ENCODE measurements at places on chromosomes 2 and 18.

DNA sequence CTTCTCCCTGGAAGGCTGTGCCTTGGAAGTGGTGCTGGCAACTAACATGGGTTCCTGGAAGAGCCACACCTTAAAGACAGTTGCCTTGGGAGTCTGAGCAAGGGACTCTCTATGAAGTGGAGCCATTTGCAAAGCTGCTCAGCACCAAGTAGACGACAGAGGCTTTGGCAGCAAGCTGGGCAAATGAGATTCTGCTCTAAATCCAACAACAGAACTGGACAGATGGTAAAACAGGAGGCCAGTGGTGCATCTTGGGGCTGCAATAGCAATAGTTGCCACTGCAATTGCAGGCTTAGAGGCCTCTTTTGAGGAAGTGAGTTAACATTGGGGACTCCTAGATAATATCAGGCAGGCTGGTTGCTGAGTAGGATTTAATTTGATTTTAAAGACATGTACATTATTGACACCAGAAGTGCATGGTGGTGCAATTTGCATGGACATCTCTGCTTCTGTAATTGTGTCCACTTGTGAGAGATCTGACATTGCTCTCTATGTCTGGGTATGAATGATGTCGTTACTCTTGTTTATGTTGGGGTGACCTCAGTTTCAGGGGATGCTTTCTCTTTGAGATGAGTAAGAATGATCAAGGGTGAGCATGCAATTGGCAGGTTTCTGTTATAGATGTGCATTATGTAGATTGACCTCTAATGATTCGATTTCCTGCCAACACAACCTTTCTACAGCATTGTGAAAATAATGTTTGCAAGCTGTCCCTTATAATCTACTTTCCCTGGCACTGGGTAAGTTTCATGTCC is 568.3 kb upstream of the MEX3C start:
- DNase-seq = no peak

DNA sequence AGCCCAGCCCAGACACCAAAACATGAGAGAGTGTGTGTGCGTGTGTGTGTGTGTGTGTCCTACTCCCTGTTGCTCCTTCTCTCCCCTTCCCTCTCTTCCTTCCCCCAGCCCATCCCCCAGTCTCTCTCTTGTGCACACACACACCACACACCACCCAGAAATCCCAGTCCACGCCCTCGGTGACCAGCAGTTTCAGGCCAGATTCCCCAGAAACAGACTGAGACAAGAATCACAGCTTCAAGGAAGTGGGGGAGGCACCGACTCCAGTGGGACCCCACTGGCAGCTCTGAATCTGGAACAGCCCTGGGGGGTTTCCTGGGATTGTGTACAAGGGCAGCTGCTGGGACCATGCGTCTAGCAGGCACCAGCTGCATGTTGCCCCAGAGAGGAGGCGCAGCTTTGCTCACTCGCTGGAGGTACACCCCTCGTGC is 113.5 kb downstream of the NDUFA10 start:
- no peak for DNase-seq

DNA sequence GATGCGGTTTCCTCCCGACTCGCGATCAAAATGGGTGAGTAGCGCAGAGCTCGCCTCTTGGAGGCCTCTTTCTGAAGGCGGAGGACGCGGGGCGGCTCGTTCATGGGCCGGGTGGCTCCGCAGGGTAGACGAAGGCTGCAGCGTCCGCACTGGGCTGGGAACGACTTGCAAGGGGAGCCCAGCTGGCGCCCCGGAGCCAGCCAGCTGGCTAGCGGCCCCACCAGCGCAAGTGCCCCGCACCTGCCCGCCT is 328 bp upstream of the PASK start:
- DNase-seq = no peak

GRCh38 chr2:171688129-171688465 is 828 bp downstream of the DYNC1I2 start:
- no peak for DNase-seq

GRCh38 chr2:215431290-215431689 is 4.6 kb downstream of the FN1 start:
- DNase-seq = no peak

DNA sequence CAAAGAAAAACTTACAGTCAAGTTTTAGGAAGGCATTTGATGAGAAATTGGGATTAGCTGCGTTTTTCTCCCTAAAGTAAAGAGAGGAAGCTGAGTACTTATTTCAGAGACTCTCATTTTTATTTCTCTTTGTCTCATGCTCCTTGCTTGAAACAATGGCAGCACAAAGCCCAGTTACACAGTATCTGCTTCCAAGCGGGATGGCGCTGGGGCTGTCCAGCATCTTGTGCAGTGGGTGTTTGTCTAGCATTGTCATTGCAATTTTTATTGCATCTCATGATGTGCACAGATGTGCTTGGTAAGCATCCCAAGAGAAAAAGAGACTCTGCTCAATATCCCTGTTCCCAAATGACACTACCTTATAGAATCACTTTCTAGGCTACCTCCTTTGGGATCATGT is 102.8 kb upstream of the ZNF521 start:
- DNase-seq = no peak

GRCh38 chr18:52341608-52342381 is 1.8 kb downstream of the DCC start:
- DNase-seq = no peak

DNA sequence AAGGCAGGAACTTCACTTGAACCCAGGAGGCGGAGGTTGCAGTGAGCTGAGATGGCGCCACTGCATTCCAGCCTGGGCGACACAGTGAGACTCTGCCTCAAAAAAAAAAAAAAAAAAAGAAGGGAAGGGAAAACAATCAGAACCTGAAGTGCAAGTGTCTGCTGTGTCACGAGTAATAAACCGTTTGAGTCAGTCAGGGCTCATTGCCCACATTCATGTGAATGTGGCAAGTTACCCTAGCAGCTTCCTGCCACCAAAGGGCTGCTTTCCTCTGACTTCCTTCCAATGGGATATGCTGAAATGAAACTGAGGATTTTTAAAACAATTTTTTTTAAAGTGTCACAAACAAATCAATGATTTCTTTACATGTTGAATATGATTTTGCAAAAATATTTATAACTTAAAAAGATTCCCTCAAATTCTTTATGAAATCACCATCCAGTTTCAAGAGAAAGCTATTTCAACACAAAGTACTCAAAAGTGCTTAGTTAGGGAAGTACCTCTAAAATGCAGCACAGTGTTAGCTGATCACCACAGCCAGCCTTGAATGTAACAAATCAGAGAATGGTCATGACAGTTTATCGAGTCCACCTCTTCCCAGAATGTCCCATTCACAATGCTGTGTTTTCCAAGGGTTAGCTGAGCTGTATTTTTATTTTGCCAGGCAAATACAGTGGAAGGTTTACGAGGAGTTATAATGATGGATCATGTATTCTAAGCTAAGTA is 36.4 kb downstream of the WDSUB1 start:
- DNase-seq = no peak

- DNase-seq = no peak
Measured at GRCh38 chr2:72925328-72925943, 8.1 kb downstream of the EMX1 start.

- DNase-seq = no peak
Measured at GRCh38 chr18:44958455-44958854, 277.8 kb downstream of the SETBP1 start.

DNA sequence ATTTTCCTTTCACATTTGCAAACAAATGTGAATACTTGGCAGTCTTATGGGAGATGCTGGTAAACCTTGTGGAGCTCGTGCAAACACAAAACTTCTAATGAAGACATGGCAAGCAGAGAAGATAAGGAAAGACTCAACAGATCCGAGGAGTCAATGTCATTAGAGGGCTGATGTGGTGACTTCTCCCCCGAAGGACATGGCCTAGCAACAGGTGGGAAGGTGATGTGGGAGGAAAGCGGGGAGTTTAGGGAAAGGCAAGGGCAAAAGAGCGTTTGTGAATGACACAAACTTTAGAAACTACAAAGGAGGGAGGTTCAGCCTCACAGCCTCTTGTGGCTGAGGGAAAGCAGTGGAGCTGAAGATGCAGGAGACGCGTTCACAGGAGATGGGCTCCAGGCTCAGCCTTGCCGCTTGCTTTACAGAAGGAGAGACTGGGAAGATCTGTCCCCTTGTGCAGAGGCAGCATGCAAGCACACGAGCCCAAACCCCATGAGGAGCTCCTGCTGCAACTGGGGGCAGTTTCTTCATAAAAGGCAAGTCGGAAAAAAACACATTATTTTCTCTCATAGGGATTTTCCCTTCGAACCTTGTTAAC is 86.6 kb downstream of the SOWAHC start:
- no peak for DNase-seq

- DNase-seq = no peak
Measured at GRCh38 chr2:54226260-54226659, 29.8 kb downstream of the TSPYL6 start.

DNA sequence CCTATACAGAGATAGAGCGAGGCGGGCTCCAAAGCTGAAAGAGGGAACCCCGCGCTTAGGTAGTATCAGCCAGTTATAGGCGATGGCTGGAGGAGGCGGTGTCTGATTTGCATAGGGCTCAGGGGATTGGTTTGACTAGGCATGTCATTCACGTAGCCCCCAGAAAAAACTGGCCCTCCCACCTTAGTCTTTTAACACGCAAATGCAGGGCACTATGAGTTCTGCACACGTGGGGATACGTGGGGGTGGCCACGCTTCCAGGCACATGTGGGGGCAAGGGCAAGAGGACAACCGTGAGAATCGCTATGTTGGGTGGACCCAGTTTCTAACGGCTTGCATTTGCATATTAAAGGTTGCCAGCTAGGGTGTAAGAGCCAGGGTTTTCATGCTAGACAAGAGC is 56.7 kb upstream of the MSTN start:
- no peak for DNase-seq

- DNase-seq = no peak
Measured at GRCh38 chr2:166841679-166842078, 46.6 kb upstream of the XIRP2 start.

- DNase-seq = no peak
Measured at GRCh38 chr18:78580835-78581339, 398.7 kb upstream of the SALL3 start.

DNA sequence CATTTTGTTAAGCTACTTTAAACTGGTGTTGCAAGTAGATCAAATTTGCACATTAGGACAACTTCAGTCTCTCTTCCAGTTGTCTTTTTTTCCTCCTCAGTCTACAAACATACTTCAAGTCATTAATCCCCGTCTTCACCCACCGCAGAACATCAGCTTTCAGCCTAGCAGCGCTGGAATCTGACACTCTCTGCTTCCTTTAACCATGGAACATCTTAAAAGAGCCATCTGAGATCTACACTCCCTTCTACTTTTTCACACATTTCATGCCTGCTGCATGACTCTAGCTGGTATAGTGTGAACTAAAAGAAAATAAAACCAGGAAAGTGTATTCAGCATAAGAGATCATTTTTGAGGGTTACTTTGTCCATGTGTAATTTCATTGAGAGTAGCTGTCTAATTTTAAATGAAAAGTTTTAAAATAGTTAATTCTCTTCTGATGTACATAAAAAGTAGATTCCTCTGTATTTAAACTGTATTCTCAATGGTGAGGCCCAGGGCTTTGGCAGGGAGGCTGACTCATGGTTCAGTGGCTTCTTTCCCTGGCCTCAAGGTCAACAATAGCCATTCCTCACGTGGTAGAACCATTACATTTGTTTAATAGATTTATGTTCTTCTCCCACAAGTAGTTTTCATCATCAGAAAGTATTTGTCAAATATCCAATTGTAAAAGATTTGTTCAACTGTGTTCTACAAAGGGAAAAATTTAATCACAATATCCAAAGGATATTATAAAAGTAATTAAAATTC is 16.5 kb downstream of the SGPP2 start:
- DNase-seq = no peak

- no peak for DNase-seq
Measured at GRCh38 chr18:79635427-79635726, 44.2 kb upstream of the CTDP1 start.

DNA sequence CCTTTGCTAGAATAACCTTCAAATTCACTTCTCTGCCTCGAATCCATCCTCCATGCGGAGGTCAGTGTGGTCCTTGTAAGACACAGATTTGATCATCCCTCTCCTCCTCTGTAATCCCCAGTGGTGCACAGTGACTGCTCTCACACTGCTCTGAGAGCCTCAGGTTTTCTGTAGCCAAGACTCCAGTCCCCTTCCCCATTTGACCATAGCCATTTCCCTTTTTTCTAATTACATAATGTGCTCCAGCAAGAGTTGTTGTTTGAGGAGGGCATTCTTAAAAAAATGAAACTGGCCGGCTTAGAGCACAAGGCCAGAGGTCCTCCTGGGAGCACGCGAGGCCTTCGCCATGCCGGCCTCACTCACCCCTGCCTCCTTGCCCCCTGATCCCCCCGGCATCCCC is 34.7 kb upstream of the LPIN1 start:
- DNase-seq = no peak

DNA sequence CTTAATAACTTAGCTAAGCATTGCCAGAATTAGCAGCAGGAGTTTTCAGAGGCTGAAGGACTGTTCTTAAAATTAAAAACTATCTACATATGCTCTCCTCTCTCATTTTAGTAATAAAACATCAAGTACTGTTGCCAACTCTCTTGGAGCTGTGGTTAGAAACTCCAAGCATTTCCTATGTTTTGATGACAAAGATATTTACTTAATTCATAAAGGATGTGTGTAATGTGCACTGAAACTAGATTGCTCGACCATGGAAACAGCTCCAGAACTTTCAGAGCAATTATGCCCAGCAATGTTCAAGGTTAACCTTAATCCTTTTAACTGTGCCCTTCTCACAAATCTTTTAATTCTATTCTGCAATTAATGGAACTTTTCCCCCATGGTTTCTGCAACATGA is 8.4 kb downstream of the GRP start:
- DNase-seq = no peak

- no peak for DNase-seq
Measured at GRCh38 chr2:120469426-120469825, 123.5 kb downstream of the INHBB start.

DNA sequence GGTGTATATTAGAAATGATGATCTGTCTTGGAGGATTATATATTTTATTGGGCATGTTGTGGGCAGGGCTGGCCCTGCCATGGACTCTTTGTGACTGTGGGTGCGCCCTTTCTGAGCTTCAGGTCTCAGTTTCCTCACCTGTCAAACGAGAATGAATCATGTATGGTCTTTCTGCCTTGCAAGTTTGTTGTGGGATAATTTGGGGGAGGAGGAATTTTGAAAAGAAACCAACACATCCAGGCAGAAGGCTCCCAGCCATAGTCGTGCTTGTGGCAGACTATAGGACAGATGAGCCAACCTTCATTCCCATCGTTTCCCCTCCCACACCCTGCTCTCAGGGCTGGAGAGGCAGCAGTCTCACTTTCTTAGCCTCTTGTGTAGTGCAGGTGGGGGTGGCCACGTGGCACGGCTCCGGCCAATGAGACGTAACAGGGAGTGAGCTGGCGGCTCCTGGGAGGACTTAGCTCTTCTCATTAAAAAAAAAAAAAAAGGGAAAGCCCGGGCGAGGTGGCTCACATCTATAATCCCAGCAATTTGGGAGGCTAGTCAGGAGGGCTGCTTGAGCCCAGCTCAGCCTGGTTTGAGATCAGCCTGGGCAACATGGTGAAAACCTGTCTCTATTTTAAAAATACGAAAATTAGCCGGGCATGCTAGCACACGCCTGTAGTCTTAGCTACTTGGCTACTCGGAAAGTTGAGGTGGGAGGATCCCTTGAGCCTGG is 63.1 kb downstream of the RHOB start:
- no peak for DNase-seq

- DNase-seq = no peak
Measured at GRCh38 chr2:231387904-231388724, 7.4 kb upstream of the B3GNT7 start.
